GM13977 (cell line): ENCODE measurements at places on chromosomes 5 and 9.

GRCh38 chr5:177508221-177508611 lies 1.4 kb downstream of the DOK3 start:
- DNase-seq: no peak

DNA sequence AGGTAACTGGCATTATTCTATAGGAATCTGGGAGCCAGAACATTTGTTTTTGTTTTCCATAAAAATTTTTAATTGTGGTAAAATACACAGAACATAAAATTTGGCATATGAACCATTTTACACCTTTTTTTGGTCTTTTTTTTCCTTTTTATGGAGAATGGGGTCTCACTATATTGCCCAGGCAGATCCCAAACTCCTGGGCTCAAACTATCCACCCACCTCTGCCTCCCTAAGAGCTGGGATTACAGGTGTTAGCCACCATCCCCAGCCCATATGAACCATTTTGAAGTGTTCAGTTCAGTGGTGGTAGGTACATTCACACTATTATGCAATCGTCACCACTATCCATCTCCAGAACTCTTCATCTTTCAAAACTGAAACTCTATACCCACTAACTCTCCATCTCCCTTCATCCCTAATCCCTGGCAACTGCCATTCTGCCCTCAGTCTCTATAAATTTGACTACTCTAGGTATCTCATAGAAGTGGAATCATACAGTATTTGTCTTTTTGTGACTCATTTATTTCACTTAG lies 13.4 kb downstream of the ZMAT2 start:
- no peak for DNase-seq

DNA sequence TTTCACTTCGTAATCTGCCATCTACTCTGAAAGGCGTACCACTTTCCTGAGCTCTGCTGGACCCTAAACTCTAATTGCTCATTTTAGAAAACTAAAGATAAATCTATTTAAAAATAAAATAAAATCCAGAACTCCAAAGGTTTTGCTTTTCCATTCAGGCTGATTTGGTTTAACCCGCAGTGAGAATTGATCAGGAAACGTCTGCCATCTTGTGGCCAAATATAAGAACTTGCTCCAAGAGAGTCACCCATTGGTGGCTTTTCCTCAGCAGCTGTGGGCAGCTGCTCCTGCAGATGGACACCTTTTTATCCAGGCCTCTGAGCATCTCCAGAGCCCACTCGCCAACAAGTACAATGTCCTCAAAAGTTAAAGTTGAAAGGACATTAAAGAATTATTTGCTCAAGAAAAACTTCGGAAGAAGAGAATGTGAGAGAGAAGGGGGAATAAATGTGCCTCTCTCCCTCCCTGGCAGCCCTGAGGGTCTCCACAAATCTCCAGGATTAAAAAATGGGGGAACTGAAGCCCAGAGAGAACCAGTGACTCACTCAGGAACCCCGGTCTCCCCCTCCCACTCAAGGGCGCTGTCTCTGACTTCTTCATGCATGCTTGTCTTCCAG lies 4.1 kb downstream of the SAXO1 start:
- DNase-seq: peak; percentile 72

DNA sequence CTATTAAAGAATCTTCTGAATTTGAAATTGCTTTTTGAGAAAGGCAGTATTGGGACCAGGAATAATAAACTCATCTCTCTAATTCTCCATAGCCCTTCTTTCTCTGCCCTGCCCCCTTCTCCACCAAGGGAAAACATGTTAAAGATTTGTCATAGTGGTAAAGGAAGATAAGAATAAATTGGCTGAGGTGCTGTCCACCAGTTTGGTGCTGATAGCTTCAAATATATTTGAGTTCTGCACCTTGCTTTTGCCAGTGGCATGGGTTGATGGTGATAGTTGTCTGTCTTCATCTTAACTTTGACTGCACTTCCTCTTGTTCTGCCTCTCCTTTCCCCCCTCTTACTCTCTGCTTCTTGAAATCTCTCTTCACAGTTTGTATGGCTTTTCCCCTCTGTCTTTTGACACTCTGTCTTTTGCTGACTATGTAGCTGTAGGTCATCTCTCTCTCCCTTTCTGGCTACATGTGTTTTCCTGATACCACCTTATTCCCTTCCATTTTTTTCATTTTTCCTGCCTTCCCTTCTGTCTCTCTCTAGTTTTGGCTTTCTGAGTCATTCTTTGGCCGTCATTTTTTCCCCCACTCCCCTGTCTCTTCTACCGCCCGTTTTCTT lies 56.6 kb downstream of the NDUFS4 start:
- no peak for DNase-seq

- no peak for DNase-seq
Observed at GRCh38 chr5:137636830-137637714, 98.8 kb downstream of the KLHL3 start.

DNA sequence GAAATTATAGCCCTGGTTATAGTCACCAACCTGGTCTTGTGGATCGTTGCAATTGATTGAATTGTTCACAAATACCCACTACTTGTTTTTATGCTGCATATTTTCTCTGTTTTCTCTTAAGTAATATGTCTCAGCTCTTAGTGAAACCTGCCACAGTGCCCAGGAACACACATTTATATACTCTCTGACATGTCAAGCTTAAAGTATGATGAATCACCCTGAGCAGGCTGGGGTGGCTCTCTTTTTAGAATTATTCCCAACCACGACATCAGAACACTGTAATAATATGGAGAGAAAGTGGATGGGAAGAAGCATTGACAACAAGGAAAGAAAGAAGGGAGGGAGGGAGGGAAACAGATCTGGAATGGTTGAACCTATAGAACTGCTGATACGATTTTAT lies 72.8 kb upstream of the ZNF608 start:
- no peak for DNase-seq

GRCh38 chr5:72600391-72600981 lies 93.3 kb upstream of the ZNF366 start:
- no peak for DNase-seq

DNA sequence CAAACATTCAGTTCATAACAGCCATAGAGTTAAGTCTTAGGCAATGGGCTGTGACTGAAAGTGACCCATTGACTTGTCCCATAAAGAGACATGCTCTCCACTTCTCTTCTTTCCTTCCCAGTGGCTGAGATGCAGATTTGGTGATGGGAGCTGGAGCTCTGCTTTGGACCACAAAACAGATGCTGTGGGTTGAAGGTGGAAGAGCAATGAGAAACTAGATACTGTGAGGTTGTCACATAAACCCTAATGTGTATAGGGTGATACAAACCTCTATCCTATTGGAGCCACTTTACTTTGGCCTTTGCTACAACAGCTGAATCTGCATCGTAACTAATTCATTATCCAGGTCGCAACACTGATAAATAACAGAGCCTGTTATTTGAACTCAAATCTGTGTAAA lies 192.0 kb downstream of the TTC39B start:
- no peak for DNase-seq

- DNase-seq: no peak
Observed at GRCh38 chr9:130973686-130974281, 34.7 kb upstream of the FIBCD1 start.

DNA sequence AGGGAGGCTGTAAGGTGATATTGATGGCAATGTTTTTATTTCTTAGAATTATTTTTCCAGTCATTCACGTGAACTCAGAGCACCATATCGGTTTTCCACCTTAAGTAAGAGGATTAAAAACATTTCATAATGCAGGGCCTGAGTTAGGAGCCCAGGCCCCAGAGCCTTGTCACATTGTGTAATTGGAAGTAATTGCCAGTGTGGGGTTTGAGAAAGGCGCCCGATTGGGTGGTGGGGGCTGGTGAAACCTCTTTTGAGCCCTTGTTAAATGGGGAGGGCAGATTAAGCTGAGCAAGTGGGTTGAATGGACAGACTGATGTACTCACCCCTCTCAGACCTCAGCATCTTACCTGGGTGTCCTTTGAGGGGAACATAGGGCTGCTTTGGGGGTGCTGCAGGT lies 116.7 kb upstream of the PITX1 start:
- no peak for DNase-seq

DNA sequence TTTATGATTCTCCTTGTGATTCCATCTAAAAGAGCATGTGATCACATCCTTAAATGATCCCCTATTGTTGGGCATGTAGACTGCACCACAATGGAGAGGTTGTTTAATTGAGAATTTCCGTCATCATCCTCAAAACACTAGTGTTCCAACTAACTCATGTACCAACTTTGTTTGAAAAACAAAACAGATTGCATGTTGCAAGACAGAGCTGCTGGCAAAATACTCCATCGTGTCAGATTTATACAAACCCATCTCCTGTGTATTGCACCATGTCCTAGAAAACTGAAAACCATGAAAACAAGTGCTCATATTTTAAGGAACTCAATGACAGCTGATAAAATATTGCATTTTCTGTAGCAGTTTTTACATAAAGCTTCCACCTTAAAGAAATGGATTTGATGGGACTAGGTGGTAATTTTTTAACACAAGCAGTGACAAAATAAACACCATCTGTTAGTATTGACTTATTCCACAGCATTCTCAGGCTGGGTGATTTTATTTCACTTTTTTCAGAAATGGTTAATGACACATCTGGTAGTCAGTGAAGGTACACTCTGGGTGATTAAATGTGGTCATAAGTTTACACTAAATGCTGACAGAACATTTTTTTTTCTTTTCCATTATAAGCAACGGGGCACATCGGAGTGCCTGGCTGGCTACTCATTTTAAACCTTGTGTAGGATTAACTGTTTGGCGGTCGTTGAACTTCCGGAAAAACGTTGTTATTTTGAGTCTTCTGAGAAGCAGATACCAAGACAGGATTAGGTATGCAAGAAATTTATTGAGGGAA lies 602.9 kb upstream of the WWC1 start:
- no peak for DNase-seq

DNA sequence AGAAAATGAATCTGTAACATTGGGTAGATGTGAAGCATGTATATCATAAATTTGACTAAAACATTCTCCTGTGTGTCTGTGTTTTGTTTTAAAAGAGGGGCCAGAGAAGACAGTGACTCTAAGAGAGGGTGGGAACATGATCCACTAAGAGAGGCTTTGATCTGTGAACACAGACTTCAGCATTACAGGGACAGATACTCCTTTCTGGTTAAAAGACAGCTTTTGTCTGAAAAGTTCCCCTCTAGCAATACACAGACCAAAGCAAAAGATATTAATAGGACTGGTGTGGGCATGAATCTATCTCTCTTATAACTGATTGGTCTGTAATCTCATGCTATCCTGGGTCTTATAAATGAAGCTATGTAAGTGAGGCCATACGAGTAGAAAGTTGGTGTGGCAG lies 150.9 kb downstream of the NUDT12 start:
- DNase-seq: no peak

DNA sequence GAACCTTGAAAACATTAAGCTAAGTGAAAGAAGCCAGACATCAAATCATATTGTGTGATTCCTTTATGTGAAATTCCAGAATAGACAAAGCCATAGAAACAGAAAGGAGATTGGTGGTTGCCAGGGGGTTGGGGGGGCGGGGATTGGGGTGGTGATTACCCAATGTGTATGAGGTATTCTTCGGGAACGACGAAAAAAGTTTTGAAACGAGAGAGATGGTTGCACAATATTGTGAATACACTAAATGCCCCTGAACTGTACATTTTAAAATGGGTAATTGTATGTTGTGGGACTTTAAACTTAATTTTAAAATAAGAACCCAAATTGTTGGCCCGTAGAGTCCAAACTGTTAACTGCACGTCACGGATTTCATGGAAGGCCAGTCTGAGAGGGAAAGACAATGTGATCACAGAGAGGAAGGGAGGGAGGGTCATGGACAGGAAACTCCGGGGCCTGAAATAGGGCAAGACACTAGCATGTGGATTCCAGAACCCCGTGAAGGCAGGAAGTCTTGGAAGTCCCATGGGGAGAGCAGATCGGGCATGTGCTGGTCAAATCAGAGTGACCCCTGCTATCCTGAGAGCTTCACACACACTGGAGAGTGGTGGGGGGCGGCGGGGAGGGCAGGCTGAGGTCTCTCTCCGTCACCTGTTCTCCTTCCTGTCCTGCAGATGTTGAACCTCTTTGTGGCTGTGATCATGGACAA lies 218.4 kb downstream of the CACNA1B start:
- DNase-seq: no peak

GRCh38 chr9:278651-279050 lies 64.0 kb downstream of the DOCK8 start:
- no peak for DNase-seq

- DNase-seq: peak; percentile 8
Observed at GRCh38 chr5:139644001-139644456, 4.1 kb upstream of the CXXC5 start.

GRCh38 chr5:110414360-110414759 lies 312.1 kb downstream of the TMEM232 start:
- DNase-seq: peak; percentile 18

DNA sequence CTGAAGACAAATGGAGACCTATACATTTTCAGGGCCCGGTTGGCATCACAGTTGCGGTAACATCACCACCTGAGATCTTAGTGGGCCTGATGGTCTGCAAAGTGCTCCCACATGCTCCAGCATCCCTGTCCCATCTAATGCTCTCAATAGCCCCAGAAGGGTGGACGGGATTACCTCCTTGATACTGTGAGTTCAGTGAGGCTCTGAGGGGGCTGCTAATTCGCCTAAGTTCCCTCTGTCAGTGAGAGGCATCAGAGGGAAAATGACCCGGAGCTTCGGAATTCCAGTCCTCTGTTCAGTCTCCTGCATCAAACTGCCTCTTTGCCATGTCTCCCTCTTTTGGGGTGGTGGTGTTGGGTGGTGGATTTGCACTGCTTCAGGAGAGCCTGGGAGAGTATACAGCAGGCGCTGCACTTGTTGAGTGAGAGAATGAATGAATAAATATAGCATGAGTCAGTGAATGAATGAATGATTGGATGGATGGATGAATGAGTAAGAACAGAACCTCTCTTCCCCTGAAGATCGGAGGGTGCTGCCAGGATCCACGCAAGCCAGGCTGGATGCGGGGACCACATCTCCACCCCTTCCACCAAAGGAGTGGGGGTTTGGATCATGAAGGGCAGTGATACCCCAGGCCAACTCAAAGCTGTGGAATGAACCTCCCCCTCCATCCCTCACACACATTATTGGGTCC lies 141.0 kb downstream of the GABBR2 start:
- no peak for DNase-seq

GRCh38 chr5:176996780-176997179 lies 9.8 kb downstream of the UIMC1 start:
- no peak for DNase-seq

GRCh38 chr9:133506653-133507038 lies 18.1 kb downstream of the MYMK start:
- DNase-seq: no peak

- DNase-seq: peak; percentile 81
Observed at GRCh38 chr9:95004411-95005277, 278.1 kb downstream of the AOPEP start.

DNA sequence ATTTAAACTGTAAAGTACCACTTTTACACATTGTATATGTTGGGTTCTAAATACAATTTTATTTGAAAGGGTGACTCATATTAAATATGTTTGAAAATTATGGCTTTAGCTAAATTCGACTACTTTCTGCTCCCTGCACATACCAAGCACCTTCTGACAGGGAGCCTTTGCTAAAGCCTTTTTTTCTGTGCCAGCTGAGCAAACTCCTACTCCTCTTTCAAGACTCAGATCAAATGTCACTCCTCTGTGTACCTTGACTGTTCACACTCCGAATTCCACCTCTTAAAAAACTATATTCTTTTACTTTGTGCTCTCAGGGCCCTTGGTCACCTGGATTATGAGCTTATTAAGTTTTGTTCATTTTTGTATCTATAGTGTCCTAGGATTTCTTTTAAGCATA lies 6.5 kb upstream of the OXCT1 start:
- no peak for DNase-seq
